ENCODE measurements at places on chromosomes 1 and 21.

- DNase-seq = no peak
These were observed 33.1 kb downstream of the FOXO6 start for GRCh38 chr1:41394369-41394744.

GRCh38 chr1:209546390-209547085, 37.0 kb upstream of the CAMK1G start:
- no peak for DNase-seq

DNA sequence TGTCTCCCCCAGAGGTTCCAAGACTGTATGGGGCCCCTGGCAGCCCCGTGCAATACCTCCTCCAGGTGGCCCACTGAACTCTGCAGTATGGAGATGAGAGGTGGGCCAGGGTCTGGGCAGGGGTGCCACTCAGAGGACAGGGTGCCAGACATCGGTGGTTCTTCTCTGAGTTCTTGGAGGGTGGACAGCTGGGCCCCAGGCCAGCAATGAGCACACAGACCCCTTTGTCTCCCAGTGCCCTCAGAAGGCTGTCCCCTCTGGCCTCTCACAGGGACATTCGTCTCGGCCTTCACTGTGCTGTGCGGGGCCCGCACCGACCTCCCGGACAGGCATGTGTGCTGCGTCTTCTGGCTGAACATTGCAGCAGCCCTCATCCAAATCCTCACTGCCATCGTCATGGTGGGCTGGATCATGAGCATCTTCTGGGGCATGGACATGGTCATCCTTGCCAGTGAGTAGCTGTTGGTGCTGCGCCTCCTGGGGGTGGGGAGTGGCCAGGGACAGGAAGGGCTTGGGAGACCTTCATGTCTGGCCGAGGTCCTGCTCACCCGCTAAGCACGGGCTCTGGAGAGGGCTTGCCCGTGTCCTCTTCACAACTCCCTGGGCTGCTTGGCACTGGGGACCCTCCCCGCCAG, 48.1 kb downstream of the STUM start:
- DNase-seq = no peak

DNA sequence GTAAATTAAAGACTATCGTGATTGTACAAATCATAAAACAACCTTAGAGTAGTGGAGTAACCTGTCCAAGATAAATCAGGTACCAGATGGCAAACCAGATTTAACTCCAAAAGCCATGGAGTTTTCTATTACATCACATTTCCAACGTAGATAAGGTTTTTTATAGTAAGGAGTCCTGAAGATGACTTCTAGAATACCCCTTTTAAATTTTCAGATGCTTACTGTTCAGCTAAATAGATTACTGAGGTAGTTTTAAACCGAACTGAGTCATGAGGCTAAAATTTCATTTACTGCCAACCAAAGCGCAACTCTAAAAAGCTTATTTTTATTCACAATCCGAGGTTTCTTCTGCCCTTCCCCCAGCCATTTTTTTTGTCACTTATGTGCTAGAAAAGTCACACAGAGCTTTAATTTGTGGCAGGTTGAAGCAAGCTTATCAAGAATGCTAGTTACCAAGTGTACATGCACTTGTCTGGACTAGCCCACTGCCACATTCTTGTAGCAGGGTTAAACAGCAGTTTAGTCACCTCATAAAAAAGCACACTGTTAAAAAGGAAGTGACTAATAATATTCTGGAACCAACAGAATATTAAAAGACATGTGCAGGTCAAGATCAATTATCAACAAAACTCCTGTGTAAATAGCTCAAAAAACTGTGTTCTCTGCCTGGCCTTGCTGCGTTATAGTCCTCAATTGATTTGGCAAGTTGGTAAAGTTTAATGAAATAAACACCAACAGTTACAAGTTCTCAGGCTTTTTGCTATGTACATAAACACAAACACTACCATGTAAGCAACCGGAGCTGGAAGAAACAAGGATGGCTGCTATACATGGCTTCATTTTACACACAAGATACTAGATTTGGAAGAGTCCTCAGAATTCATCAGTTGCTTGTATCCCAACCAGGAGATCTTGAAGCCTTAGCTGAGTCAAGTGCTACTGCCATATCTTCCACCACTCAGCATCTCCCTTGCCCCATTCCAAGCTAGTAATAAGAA, 180.3 kb upstream of the DMRTA2 start:
- DNase-seq = no peak

- DNase-seq = no peak
These were observed 17.0 kb upstream of the BLACAT1 start for GRCh38 chr1:205472737-205473441.

GRCh38 chr1:15323351-15323988, 76.4 kb downstream of the FHAD1 start:
- DNase-seq = peak; percentile 72

- no peak for DNase-seq
These were observed 266.3 kb downstream of the RHOU start for GRCh38 chr1:229001467-229002011.

- no peak for DNase-seq
These were observed 36.3 kb upstream of the SUCO start for GRCh38 chr1:172496678-172497077.

- DNase-seq = no peak
These were observed 8.2 kb upstream of the IRF2BP2 start for GRCh38 chr1:234617986-234618736.

Measured in left kidney (tissue), 8 donors.